NCI-H526 treated with DMSO at 0.1 percent for 48 hours (cell line): ENCODE measurements at places on chromosomes 3 and 15.

DNA sequence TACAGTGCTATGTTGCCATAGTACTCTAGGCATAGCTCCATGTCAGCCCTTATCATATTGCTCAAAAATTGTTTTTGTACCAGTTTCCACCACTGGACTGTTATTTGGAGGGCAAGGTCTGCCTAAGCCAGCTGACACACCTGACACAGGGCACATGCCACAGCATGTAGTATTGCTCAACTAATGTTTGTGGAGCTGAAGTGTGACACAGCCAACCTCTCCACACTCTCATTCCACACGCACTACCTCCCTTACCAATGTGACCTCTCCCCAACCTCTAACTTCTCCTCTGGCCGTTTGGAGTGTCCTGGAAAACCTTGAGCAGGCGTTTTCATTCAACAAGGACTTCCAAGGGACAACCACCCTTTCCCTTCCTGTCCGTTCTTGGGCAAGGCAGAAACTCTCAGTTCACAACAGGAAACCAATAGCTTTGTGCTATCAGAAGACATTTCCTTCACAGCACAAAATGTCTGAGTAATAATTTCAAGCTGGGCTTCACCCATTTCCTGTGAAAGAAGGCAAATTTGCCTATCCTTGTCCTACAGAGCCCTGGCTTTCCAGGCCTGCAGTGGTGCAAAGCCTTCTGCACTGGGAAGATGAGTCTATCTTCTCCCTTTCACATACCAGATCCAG is 38.4 kb downstream of the TLNRD1 start:
- DNase-seq = no peak

DNA sequence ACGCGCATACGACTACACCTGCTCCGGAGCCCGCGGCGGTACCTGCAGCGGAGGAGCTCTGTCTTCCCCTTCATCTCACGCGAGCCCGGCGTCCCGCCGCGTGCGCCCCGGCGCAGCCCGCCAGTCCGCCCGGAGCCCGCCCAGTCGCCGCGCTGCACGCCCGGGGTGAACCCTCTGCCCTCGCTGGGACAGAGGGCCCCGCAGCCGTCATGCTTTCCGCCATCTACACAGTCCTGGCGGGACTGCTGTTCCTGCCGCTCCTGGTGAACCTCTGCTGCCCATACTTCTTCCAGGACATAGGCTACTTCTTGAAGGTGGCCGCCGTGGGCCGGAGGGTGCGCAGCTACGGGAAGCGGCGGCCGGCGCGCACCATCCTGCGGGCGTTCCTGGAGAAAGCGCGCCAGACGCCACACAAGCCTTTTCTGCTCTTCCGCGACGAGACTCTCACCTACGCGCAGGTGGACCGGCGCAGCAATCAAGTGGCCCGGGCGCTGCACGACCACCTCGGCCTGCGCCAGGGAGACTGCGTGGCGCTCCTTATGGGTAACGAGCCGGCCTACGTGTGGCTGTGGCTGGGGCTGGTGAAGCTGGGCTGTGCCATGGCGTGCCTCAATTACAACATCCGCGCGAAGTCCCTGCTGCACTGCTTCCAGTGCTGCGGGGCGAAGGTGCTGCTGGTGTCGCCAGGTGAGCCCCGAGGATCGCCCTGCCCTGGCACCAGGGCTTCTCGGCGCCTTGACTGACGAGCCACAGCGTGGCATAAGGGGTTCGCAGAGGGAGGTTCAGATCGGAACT is 420 bp downstream of the SLC27A2 start:
- DNase-seq = peak; percentile 76

DNA sequence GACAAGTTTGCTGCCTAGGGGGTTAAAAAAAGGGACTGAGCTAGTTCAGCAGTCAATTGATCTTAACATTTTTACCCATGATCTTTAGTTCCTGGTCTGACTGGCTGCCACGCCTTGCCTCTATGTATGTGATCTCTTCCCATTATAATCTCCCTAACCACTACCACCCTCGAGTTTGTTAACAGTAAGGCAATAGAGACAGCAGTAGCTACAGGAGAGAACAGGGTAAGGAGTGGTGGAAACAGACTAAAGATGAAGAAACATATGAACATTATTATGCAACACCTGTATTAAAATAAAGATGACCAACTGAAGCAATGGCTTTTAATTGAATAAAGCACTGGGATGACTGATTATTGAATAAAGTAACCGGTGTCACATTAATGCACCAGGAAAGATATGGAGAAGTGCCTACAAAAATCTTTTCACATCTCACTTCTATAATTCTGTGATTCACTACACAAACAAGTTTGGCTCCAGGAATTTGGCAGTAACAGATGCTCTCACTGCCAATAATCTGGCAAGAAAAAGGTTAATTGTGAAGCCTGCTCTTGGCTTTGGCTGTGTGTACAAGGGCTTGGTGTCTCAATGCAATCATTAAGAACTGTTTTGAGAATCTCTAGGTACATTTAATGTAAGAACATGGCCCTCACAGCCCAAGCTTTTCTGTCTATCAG is 95.7 kb downstream of the HHLA2 start:
- no peak for DNase-seq

GRCh38 chr15:74320352-74321247 is 46.8 kb downstream of the CYP11A1 start:
- no peak for DNase-seq

DNA sequence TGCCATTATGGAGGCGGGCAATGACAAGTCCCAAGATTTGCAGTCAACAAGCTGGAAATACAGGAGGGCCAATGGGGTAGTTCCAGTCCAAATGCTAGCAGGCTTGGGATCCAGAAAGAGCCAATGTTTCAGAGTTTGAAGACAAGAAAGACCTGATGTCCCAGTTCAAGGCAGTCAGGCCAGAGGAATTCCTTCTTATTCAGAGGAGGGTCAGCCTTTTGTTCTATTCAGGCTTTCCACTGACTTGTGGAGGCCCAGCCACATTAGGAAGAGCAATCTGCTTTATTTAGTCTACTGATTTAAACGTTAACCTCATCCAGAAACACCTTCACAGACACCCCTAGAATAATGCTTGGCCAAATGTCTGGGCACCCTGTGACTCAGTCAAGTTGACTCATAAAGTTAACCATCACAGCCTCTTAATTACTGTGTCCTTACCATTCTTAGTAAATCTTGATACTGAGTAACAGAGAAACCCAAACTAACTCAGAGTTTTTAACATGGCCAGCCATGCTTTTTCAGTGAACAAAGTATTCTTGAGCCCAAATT is 50.9 kb upstream of the NPHP3 start:
- DNase-seq = no peak
